Pancreas (tissue), 10 donors: ENCODE measurements at places on chromosomes 12 and 14. TPM values are rescaled to one million over a fixed set of nuclear protein-coding genes. Genes with fewer than 3 reads are reported as not detected.

Gene ANKS1B
- 2.6 TPM for total RNA-seq

Gene ACYP1
- 2.9 TPM for total RNA-seq

Gene KCNJ8
- total RNA-seq, result 23.3 TPM

Gene ACOT4
- total RNA-seq, result 1.8 TPM

Gene LALBA
- not detected for total RNA-seq

Gene LYZ
- 591 TPM for total RNA-seq

Gene CLEC4C
- not detected for total RNA-seq

- DNase-seq, result no peak
Observed at GRCh38 chr12:78611504-78611903, 253.1 kb upstream of the SYT1 start.

DNA sequence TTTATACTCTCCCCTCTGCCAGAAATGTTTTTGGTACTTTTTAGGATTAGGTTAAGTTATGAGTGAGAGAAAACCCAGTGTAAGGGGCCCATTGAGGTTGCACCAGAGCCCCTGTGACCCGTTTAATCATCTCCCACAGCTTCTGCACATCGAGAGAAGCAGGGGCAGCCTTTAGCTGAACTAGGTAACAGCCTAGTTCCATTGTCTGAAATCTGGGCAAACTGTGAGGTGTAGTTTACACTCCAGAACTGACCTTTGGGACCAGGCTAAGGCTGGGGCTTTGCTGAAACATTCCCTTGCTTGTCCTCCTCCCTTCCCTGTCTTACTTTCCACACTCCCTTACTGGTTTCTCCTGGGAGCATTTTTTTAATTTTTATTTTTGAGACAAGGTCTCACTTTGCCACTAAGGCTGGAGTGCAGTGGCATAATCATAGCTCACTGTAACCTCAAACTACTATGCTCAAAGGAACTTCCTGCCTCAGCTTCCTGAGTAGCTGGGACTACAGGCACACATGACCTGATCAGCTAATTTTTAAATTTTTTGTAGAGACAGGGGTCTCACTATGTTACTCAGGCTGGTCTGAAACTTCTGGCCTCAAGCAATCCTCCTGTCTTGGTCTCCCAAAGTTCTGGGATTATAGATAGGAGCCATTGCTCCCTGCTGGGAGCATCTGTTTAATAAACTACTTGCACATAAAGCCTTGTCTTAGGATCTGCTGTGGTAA lies 25.9 kb upstream of the DHRS2 start:
- no peak for DNase-seq

DNA sequence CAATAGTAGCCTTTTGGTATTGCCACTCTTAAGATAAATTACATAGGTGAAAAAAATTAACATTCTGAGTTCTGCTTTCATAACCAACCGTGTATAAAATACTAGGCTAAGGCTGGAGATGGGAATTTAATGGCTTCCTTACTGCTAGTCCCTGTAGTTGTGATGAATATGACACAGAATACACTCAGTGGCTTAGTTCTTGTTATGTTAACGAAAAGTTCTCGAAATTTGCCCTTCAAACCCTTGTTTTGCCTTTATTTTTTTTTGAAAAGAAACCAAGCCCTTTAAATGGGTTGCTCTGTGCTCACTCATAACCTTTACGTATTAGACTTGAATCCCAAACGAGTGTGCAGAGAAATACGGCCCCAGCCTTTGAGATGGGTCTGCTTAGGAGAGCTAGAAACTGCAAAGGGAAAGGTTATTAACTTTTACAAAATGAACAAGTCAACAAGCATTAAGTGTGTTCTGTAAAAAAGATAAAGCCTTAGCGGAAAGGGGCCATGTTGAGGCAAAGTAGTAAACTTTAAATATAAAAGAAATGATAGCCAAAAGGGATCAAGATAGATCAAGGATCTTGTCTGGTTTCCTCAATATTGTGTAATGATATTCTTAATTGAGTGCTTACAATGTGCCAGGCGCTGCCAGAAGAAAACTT lies 1.7 kb downstream of the NUDT4 start:
- DNase-seq, result no peak

GRCh38 chr12:99035803-99036202 lies 390.7 kb downstream of the APAF1 start:
- DNase-seq, result no peak

DNA sequence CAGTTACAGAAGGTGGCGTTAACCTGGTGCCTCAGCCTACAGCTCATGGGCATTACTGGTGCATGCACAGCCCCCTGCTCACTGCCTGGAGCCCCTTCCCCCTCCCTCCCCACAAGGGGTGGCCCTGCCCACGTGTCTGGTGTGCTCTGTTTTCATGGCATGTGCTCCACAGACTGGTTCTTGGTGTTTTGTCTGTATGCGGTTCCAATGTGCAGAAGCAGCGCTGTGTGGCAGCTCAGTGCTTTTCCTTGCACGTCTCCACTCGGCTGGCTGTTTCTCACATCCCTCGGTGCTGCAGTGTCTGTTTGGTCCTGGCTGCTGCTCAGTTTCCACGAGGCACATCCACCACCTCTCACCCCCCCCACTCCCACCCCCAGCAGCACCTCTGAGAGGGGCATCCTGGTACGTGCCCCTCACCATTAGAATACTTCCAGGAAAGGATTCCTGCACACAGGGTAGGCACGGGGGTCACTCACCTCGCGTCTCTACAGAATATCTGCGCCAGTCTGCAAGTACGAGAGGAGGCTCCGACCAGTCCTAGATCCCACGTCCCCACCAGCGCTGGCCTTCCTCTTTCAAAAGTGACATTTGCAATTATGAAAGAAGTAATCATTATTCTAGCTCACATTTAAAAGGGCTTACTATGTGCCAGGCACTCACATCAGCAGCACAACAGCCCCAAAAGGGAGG lies 27.1 kb downstream of the DIO3 start:
- DNase-seq, result no peak

DNA sequence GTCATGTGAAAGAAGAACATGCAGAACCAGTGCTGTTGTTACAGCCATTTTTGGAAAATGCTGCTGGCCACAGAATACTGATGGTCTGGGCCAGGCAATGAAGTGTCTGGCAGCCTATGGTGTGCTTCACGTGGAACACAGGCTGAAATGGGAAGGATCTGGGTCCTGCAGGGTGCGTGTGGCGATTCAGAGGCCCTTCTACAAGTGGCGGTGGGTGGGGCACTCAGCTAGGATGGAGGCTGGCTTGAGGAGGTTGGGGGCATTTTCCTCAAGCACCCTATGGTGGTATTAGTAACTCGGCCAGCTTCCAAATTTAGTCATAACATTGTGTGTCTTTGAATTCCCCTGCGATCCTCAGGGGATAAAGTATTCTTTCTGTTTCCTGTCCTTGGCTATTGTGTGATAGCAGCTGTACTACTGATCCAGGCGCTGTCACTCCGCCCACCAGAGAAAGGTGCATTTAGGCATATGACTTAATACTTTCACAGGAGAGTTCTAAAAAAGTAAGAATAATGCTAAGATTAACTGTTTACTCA lies 9.2 kb upstream of the RAD52 start:
- DNase-seq, result no peak

DNA sequence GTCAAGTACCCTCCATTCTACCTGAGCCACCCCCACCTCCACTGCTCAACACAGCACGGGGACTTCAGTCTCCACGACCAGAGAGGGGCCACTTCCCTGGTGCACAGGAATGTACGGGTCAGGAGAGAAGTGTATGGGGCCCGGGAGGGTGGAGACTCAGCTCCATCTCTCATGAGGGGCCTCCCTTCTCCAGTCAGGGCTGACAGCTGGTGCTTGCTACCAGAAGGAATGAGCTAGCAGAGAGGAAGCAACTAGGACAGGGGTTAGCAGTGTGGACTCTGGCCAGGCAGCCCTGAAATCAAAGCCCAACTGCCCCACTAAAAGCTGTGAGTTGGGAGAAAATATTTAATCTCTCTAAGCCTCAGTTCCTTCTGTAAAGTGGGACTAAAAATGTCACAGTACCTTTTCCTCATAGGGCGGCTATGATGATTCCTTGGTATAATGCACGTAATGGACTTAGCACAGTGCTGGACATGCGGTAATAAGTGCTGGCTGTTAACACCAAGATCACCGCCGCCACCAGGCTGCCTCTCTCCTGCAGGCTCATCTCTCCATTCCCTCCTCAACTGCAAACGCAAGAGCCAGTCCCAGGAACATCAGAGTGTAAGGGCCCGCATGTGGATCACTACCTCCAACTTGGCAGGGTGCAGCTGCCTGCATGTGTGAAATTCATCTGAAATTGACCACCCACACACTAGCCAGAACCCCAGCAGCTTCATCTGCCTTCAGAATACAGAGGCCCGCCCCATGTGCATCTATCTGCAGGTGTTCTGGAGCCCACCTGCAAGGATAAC lies 14.6 kb downstream of the ACTN1 start:
- DNase-seq, result no peak

- no peak for DNase-seq
Observed at GRCh38 chr14:52298795-52299194, 15.3 kb upstream of the PTGER2 start.

DNA sequence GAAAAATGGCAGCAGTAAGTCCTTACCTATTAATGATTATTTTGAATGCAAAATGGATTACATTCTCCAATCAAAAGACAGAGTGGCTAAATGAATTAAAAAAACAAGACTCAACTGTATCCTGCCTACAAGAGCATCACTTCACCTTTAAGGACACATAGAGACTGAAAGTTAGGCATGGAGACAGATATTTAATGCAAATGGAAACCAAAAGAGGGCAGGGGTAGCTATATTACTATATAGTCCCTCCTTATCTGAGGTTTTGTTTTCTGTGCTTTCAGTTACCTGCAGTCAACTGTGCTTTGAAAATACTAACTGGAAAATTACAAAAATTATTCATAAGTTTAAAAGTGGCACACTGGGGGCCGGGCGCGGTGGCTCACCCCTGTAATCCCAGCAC lies 17.2 kb downstream of the NECAP1 start:
- no peak for DNase-seq

- peak; percentile 46 for DNase-seq
Observed at GRCh38 chr12:7113389-7113871, 4.4 kb upstream of the C1RL start.

DNA sequence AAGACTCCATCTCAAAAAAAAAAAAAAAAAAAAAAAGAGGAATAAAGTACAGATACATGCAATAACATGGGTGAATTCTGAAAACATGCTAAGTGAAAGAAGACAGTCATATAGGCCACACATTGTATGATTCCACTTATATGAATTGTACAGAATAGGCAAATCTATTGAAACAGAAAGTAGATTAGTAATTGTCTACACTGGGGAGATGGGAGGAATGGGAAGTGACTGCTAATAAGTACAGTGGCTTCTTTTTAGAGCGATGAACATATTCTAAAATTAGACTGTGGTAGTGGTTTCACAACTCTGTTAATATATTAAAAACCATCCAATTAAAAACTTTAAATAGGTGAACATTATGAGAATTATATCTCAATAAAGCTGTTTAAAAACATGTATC lies 74.4 kb downstream of the ANKS1B start:
- no peak for DNase-seq

DNA sequence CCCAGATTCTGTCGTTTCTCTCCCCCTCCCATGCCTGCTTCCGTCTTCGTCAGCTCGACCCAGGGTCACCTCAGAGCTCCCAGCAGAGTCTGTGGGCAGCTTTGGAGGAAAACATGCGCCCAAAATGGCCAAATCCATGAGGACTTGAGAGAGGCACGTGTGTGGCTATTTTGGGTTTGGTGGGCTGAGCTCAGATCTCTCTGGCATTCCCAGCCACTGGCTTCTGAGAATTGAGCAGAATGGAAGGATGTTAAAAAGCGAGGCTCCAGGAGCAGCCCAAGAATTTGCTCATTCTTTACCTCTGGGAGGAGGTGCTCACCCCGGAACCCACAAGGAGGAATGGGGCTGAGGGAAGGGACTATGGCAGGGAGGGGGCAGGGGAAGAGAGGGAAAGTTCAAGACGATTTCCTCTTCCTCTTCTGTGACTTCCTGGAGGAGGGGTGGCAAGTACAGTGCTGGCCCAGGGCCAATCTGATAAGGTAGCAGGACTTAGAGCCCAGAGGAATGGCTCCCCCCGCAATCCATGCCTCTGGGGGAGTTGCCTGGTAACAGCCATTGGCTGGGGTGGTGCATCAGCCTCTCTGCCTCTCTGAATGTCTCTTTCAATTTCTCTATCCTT lies 20.1 kb downstream of the TSPAN9 start:
- DNase-seq, result peak; percentile 73

- no peak for DNase-seq
Observed at GRCh38 chr14:50038398-50039119, 77.8 kb downstream of the VCPKMT start.

DNA sequence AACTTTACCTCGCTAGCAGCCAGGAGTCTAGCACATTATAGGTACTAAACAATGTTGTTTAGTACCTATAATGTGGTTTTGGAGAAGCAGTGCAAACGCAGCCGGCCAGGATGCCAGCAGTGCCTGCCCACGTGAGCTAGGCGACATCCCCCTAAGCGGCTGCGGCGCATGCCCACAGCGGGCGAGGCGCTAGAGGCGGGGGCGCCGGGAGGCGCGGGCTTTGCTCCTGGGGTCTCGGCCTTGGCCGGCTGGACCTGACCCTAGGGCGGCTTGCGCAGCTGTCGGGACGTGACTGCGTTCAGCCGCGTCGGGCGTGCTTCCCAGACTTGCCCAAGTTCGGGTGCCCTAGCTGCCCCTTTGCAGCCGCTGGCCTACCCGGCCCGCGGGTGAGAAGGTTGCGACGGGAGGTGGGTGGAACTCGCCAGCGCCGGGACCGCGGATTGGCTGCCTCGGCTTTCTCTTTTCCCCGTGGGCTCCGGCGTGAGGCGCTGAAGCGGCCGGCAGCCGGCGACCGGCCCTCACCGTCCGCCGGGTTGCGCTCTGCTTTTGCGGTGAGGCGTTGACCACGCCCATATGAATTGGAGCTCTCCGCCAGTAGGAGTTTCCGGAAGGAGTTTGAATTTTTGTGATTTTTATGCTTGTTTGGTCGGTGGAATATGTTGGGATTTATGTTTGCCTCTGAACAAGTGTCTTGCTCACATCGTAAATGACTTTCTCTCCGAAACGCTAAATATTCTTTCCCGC lies at the start of gene TMEM19:
Gene TMEM19 (plus strand): TSS at position 169 of the 744 bp plus-strand sequence. CDS start 599 bp downstream, outside the sequence.
- DNase-seq, result peak; percentile 93

DNA sequence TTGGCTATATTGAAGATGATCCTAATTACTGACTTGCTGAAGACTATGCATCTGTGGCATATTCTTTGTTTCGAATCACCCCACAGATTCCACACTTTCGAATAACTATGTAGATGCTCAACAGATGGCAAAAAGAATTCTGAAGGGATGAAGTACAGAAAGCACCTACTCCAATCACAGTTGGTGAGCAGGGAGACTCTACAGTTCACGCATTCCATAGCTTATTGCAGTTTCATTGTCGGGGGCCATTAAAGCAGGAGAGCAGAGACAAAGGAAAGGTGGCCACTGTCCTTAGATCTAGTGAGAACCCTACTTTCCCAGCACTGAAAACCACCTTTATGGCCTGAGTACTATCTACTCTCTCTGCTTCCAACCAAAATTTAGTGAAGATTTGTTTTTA lies 191.9 kb downstream of the STXBP6 start:
- no peak for DNase-seq

GRCh38 chr14:106556665-106557289 lies 1030.4 kb downstream of the TMEM121 start:
- DNase-seq, result peak; percentile 62

DNA sequence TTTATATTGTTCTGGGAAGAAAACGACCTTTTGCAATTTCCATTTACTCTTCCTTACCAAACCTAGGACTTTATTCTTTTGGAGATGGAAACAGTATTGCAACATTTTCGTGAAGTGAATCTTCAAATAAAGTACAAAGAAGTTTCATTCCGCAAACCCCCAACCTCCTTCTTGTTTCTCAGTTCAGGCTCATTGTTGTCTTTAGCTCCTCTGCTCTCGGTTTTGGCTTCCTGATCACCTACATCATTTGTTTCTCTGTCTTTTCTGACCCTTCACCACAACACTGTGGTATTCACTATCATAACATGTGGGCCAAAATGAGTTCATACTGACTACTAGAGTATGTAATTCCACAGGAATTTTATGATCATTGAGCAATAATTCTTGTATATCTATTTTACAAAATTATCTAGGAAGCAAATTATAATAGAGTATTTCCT lies 266.8 kb downstream of the ADAMTS20 start:
- no peak for DNase-seq
